ENCODE measurements at places on chromosomes 5 and 9. TPM values are rescaled to one million over a fixed set of nuclear protein-coding genes. Genes with fewer than 3 reads are reported as not detected.

- no peak for DNase-seq
Observed at GRCh38 chr5:9363026-9363425, 182.8 kb downstream of the SEMA5A start.

DNA sequence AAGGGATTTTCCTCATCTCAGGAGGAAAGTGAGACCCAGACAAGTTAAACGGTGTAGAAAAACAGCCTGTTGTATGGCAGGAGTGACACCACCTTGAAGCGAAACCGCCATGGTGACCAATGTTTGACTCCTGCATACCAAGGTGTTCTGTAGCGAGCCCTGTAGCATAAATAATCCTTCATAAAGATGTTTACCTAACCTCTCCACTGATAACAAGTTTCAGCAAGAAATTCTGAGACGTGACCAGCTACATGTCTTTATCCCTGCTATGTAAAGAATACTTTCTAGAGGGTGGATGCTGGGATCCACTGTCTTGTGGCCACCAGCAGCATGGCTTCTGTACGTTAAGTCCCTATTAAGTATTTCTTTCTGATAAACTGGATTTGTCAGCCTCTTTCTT is 148.1 kb downstream of the MPDZ start:
- DNase-seq = no peak

DNA sequence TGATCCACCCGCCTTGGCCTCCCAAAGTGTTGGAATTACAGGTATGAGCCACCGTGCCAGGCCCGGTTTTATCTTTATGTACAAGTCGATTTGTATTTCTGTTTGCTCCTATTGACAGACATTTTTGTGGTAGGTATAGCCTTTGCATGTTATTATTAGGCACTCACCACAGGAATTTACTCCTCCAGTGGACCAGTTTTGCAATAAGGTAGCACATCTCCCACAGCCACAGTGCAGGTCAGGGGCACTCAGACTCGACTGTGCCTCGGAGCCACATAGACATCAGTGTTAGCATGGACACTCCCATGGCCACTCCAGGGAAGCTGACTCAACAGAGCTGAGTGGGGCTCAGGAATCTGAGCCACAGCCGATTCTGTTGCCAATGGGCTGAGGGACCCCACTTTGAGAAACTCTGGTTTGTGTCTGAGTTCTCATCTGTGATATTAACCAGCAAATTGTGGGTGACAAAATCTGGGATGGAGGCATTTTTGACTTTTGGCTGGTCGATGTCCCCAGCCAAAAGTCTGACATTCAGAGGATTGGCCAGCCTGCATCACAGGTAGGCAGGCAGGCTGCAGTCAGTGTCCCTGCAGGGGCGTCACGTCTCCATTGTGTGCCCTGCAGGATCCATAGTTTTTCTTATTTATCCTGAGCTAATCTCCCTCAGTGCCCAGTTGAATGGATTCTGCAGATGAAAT is 15.0 kb upstream of the SHB start:
- no peak for DNase-seq

DNA sequence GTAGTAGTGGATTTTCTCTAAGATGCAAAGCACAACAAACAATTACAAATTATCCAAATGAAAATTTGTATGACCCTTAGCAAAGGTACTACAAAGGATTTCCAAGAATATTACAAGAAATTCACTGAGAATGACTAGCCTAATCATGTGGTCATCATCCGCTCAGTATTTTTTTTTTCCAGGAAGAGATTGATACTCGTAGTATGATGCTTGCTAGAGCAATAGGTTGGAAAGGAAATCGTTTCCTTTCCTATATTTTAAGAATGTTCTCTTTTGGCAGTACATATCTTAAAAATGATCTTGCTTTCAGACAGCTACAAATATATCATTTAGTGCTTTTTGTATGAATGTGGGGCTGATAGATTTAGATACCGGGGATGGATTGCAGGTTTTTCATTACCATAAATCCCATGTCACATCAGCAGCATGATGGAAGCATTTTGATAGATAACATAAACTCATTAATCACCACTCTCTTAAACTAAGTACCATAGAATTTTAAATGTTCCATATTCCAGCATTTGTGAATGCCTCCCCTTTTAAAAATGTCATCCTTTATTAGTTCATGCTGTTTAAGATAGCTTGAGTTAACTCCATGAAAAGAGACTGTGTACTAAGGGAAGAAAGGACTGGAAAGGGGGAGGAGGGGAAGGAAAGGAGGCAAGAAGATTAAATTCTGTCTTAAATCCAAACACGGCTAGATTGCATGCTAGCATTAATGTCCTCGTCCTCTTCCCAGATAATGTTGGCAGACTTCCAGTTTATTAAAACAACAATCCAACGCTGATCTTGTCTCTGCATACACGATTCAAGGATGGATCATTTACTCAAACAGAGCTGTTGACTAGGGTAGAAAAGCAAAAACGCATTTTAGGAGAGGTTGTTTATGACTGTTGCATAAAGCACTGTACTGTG is 311.7 kb upstream of the ZNF608 start:
- DNase-seq = no peak

DNA sequence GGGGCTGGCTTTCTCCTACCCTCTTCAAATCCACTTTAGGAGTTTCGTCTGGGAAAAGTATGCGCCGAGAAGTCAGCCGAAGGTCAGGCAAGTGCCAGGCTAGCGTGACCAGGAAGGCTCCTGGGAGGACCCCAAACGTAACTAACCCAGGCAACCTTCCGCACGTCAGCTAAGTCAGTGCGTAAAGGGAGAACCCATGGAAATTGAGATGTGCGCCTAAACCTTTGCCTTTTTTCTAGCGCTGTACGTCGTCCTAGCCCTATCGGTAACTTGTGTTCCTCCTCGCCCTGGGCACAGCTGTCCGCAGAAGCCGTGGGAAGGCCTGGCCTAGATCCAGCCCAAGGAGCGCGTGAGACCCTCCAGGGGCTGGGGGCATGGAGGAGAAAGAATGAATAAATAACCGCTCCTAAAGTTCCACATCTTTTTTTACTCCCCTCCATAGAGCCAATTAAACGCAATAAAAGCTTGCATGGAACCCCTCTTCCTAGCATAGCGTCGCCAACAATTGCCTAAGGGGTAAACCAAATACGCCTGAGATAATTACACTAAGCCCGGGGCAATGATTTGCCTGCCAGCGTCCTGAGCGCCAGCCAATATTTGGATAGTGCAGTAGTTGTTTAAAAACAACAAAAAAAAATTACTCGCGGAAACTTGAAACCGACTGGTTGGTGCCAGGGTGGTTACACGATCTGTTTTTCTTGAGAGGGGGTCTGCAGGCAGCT is 4.0 kb upstream of the FOXB2 start:
- no peak for DNase-seq

FAM170A gene
- total RNA-seq = not detected

All from glomerular endothelial cell (primary cell).